ENCODE measurements at places on chromosomes 4 and X.
A peak's percentile ranks its signal among the peaks of the same experiment; 100 is the strongest.

GRCh38 chrX:23752740-23753415 lies 9.8 kb upstream of the ACOT9 start:
- no peak for DNase-seq

GRCh38 chr4:86959588-86960500 lies 25.0 kb downstream of the AFF1 start:
- no peak for DNase-seq

DNA sequence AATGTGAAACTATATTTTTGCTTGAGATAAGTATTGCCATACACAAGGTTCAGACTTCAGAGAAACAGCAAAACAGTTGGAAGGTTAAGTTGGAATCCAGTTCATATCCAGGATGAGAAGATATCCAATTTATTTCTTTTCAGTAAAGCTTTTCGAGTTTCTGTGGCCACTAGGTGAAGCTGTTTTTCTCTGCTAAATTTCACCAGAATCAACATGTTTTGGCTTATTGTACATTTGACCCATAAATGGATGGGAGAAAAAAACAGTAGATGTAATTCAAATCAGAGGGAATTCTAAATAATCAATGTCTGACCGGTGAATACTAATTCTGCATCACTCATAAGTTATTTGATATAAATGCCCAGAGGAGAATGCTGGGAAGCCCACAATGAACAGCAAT lies 9.1 kb upstream of the METTL14 start:
- no peak for DNase-seq

DNA sequence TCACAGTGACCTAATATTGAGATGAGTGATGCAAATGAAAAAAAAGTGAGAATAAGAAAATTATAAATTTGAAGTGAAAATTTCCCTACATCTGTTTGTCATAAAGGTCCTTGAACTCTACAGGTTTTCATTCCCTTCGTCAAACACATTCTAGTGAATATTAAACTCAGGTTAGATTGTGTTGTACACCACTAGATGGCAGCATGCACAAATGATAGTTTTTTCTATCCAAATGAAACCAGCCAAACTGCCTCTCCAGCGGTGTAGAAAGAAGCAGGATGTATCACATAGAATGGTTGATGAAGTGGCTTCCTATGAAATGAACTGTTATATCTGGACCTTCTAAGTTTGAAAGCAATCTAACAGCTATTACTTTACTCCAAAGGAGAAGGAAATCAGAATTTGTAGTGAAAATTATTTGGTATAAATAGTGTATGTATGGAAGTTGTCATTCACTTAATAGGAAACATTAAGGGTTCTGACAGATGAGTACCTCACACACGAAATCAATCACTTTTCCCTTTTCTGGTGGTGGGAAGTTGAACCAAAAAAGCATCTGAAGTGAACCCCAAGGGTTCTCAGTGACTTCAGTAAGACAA lies 382.7 kb downstream of the UNC5C start:
- DNase-seq: peak; percentile 11

GRCh38 chrX:136255541-136255940 lies 4.3 kb upstream of the MAP7D3 start:
- DNase-seq: no peak

DNA sequence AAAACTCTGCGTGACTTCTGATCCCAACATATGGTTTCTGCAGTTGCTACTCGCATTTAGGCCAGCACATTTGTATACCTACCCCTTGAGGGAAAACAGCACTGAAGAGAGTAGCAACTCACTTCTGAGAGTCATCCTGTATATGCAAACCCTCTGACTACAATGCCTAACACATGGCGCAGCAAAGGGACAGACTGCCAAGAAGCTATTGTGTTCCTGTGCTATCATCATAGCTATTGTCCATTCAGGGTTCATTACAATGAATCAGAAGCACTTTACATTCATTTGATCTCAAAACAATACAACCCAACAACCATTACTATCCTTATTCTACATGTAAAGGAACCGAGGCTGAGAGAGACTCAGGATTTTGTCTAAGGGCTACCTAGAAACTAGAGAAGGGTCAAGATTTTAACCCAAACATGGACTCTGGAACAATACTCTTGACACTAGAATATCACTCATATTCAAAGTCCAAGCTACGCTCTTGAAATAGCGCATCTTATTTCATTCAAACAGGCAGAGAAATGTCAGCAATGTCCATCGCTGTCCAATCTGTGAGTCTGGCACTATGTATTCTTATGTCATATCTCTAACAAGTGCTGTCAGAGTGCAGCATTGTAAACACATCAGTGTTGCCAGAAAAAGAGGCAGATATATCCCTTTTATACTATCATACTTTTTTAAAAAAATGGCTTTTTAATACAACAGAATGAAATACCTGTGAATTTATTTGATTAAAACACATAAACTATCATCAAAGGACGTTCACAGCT lies 173.6 kb downstream of the CORIN start:
- DNase-seq: no peak

DNA sequence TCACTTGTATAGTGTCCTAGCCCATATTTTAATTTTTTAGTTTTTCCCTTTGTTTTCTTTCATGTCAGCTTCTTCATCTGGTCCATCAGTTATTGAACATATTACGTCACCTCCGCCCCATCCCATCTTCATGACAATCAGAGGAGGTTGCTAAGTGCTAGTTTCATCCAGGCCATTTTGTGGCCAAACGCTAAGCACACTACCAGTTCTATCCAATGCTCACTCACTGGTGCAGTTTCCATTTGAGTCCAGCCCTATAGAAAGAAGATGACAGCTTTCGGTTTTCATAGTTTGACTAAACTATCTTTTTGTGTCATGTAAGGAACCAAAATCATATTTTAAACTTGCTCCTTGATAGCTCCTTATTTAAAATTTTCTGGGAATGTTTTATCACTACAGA lies 304.2 kb downstream of the TENM3 start:
- DNase-seq: no peak

DNA sequence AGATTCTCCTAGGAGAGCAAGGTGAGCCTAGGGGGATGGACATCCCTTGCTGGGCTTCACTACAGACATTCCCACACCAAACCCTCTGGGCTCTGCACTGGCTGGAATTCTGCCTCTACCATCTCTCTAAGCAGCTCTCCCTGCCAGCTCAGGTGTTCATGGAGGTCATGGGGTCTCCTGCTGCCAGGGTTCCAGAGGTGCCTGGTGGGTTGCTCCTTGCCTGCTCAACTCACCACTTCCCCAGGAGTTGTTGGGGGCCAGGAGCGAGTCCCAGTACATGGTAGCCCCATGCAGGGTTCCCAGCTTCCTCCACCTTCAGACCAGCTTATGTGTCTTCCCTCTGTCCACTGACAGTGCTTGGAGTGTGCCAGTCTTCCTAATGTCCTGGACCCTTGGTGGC lies 167.8 kb upstream of the PAQR3 start:
- no peak for DNase-seq

GRCh38 chrX:19906293-19906692 lies 18.9 kb upstream of the SH3KBP1 start:
- DNase-seq: no peak

DNA sequence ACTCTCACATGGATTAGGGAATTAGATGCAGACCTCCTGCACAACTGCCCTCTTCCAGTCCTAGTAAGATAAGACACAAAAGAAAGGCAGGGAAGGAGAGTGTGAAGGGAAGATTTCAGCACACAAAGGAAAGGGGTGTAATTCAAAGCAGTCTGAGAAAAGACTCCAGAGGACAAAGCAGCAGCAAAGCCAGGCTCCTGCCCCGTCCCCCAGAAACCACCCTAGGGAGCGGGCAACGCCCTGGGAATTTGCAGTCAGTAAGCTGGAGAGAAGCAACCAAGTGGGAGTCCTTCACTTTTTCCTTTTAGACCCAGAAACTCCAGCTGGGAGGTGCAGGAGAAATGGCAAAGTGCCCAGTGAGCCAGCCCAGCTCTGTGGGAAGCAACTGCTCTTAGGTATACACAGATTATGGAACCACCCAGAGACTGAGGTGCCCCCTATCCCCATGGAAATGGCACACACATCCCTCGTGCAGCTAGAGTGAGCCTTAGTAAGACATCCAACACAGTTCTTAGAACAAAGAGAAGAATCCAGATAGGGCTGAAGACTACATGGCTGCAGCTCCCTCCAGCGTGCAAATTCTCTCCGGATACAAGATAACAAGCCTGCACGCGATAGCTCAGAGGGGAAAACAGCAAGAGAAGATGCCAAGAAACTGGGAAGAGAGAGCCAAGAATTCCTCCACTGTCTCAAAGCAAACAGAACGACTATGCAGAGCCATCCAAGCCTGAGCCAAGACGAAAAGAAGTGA lies 26.5 kb upstream of the IRAK1 start:
- no peak for DNase-seq

DNA sequence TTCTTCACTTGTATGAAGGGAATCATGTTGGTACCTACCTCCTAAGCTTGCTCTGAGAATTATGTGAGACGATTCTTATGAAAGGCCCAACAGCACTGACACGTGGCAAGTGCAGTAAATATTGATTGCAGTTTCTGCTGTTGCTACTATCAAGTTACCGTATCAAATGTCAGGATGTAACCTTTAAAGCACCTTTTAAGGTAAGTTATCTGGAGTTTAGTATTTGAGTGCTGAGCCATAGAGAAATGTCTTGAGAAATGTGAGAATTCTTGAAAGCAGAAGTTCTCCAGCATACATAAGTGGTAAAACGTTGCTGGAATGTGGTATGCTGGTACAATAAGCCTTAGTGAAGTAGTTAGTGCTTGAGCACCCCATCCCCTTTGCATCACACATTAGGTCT lies 90.4 kb downstream of the PHOX2B start:
- DNase-seq: no peak

DNA sequence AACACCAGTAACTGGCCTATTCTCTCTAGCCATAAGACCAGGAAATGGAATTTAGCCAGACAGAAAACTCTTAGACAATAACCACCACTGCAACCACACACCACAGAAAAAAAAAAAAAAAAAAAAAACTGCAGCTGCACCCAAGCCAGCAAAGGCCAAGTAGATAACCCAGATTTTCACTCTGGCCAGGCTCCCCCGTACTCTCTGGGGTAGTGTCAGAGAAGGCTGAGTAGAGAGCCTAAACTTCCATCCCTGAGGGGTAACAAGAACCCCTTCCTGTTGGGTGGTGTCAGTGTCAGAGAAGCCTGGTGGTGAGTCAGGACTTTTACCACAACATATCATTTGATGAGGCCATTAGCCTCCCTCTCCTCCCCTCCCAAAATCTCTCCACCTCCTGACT lies 5.6 kb upstream of the DLG3 start:
- DNase-seq: no peak

GRCh38 chrX:119118780-119119395 lies 8.7 kb downstream of the KIAA1210 start:
- peak; percentile 19 for DNase-seq

- no peak for DNase-seq
Measured at GRCh38 chr4:184526228-184526627, 51.9 kb upstream of the IRF2 start.

- DNase-seq: no peak
Measured at GRCh38 chr4:7289589-7289988, 97.3 kb downstream of the SORCS2 start.

DNA sequence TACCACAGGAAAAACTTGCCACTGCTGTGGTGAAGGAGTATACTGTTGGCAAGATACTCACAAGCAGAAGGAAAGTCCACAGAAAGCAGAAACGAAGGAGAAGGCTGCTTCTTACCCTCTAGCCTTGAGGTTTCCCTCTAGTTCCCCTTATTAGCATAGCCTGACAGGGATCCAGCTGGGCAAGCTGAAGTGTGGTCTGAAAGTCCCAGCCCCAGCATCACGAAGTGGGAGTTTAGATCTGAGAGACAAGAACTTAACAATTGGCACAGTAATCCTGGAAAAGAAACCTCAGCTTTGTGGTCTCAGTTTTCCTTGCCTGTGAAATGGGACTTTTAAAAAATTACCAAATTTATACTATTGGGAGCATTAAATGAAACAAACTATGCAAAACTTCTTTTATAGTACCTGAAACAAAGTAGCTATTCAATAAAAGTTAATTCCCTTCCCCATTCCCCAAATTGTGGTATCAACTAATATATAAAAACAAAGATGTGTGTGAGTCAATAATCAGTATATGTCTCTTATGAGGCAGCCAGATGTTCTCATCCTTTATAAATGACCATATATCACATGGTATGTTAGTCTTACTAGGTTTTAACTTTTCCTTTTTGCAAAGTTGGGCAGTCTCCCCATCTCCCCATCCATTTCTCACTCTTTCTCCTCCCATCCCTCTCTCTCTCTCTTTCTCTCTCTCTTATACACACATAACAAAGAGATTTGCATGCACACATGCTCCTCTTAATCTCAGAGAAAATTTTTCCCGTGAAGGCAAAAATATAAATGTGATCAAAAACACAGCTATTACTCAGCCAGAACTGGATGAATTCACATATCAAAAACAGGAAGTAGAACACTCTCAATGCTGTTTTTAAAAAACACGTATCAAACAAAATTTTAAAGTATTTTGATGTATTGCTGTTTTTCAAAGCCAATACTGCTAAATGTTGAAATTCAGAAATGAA lies 57.8 kb downstream of the SCFD2 start:
- DNase-seq: no peak

- DNase-seq: no peak
Measured at GRCh38 chr4:38610521-38610920, 53.5 kb upstream of the KLF3 start.

DNA sequence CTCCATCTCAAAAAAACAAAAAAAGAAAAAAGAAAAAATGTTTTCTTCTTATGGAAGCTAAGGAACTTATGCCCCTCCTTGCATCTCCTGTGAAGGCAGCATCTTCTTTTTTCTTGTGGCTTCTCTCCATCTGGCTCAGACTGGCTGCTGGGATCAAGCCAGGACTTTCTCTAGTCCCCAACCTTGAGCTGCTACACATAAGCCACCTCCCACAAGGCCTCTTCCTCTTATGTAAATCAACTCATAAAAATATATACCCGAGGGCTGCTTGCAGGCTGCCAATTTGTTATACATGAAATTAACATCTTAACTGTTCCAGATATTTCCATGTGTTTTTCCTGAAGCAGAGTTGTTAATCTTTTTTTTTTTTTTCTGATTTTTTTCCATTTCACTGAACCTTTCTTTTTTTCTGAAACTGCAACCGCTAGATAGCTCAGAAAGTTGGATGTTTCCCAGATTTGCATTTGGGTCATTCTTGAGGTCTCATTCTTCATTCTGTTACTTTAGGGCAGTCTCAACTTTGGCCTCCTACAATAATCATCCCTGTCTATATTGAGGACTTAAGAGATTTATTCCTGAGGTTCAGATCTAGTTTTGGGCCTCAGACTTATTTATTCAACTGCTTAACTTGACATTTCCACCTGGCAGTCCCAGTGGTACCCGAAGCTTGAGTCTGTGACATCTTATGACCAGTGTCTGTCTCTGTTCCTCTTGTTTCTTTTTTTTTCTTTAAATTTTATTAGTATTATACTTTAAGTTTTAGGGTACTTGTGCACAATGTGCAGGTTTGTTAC lies 10.3 kb downstream of the SNX25 start:
- no peak for DNase-seq
